ENCODE measurements at places on chromosomes 16 and 17.

DNA sequence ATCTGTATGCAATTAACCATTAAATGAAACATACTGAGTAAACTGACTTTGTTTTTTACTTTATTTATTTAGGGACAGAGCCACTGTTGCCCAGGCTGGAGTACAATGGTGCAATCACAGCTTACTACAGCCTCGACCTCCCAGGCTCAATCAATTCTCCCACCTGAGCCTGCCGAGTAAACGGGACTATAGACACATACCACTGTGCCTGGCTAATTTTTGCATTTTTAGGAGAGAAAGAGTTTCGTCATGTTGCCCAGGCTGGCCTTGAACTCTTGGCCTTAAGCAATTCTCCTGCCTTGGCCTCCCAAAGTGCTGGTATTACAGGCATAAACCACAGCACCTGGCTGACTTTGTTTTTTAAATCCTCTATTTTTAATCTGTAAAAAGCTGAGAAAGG, 42.6 kb downstream of the ANKFY1 start:
- DNase-seq: no peak

DNA sequence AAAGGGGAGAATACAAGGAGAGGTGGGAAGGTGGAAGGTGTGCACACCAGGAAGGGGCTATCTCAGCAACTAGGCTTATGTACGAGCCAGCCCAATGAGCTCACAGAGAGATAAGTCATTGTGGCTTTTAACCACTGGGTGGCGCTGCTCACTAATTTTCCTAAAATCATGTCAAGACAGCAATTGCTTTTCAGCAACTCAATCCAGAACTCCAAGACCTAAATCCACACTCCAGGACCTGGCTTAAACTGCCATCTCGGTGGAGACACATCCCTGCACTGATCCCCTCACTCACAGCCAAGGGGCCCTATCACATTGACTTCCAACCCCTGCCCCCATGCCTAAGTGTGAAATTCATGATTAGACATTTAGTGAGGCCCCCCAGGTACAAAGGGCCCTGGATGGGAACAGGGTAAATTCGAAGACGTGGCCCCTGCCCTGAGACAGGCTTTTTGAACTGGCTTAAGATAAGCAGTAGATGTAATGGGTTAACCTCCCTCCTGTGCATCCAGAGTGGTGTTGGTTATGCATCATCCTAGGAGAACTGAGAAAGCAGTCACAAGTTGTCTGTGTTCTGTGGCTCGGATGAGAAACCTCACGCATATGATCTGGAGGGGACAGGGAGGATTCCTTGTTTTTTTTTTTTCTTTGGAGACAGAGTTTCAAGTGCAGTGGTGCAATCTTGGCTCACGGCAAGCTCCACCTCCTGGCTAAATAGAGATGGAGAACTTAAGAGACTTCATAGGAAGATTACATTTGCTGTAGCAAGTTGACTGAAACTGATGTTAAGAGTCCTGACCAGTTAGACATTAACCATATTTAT, 11.5 kb downstream of the CCL16 start:
- peak; percentile 90 for DNase-seq

- peak; percentile 36 for DNase-seq
Observed at GRCh38 chr17:13420418-13420826, 181.3 kb downstream of the HS3ST3A1 start.

DNA sequence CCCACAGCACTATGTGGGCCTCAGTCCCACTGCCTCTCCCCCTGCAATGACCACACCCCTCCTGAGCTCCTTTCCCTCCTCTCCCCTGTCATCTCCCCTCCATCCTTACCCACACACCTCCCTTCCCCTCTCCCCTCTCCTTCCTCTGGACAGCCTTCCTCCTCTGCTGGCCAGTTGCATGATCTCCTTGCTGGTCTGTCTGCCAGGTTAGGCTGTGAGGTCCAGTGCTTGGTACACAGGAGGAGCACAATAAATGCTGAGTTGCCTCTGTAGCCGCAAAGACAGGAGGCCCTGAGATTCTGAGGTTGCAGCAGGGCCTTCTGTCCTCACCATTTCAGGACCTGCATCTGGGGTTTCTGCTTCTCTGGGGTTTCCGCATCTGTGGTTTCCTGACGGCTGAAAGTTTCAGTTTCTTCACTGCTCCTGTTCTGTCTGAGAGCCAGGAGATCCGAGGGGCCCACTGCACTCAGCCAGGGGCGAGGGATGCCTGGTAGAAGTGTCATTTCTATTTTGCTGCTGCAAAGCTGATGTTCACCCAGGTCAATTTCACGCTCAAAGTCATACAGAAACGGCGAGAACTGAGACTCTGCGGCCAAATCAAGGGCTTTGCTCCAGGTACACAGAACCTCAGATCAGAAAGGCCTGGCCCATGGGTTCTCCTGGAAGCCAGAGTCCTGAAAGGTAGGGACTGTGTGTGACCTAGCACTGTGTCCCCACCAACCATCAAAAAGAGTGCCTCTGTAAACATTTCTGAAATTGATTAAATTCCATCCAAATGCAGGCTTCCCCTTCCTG, 4.6 kb upstream of the SLC12A3 start:
- peak; percentile 34 for DNase-seq

DNA sequence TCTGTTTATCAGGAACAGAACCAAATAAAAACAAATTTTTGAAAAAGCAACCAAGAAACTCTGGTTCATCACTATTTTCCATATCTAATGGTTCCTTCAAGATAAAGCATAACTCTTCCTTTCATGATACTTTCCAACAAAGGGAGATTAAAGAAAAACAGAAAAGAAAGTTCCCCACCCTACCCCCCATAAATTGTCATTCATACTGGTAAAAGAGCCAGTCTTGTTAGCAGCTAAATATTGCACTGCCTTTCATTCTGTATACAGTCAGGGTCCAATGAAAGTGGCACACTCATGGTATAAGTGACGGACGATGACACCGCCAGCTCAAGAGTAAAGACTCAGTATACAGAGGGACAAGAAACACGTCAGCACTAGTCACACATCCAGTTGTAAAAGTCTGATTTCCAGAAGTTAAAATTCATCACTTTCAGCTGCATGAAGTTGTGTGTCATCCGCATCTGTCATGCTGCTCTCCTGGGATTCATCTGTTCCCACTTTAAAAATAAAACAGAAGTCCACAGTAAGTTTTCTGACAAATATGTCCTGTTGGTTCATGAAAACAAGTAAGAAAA, 68.5 kb downstream of the CDC27 start:
- no peak for DNase-seq

DNA sequence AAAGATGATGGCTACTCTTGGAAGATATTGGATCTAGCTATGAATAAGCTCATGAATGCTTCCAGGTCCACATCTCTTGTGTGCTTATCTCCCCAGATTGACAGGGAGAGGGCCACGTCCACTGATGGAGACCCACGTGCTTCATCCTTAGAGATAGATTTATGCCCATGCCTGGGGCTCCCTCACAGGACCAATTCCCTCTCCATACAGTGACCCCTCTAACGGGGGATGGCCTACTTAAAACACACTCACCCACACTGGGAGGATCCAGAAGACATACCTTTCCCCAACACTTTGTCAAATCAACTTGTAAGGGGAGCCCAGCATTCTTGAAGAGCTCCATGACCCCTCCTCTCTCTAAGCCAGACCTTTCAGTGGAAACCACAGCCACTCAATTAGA, 169.7 kb upstream of the CDH5 start:
- no peak for DNase-seq

Measured in suppressor macrophage treated with lipopolysaccharide for 4 hours (primary cell).